ENCODE measurements at places on chromosomes 3 and 15.

GRCh38 chr15:38461066-38461833 lies 7.3 kb downstream of the FAM98B start:
- DNase-seq, result no peak

DNA sequence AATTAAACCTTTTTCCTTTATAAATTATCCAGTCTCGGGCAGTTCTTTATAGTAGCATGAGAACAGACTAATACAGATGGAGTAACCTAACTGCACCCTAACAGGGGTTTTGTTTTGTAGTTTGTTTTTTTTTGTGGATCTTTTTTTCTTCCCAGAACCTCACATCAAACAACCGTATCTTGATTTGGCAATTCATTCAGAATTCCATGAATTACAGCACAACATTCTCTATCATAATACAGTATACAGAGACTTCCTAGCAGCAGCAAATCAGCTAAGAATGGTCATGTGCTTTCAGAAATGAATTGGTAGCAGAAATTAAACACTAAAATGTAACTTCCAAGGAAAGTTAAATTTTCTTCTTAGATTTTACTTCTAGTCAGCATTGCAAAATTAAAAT lies 114.6 kb downstream of the TMCC1 start:
- no peak for DNase-seq

DNA sequence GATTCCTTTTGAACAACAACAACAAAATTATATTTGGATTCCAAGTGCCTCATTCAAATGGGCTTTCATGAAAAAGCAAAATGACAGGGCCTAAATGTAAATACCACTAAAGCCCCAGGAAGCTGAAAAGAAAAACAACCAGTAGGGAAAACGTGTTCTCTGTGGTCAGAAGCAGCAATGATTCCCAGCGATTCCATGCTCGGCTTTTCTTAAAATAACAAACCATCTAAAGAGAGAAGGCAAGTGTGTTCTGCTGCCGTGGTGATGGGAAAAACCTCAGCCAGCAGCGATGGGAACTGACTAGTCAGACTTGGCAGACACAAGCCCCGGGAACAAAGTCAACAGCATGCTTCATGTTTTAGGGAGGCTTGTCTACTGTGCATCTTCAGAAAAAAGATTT lies 153.6 kb downstream of the TNIK start:
- peak; percentile 91 for DNase-seq

GRCh38 chr15:85847031-85847430 lies 52.3 kb upstream of the KLHL25 start:
- DNase-seq, result no peak

DNA sequence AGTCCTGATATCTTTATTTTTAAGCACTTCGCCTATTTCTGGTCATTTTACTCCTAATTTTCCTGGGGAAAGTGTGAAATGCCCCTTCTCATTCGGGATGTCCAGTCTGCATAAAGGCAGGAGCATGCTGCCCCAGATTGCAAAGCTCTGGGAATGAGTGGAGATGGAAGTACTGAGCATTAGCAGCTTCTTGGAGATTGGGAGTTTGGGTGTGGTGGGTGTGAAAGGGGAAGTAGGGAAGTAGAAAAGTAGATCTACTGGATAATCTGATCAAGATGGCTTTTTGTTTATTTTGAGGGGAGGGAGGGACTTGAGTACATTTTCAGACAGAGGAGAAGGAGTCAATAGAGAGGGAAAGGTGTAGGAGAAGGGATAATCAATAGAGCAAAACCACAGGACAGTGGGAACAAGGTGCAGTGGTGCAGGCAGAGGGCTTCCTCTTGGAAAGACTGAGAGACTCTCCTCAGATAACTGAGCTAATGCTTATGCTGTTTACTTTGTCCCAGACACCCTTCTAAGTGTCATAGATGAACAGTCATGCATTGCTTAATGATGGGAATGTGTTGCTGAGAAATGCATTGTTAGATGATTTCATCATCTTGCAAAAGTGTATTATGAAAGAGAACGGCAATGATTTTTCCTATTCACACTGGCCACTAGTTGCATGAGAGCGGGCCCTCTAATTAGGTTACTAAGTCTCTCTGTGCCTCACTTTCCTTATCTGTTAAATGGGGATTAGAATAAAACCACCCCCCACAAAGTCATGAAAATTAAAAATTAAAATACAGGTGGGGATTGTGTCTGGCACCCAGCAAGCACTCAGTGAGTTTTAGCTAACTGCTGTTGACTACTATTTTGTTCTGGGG lies 45.5 kb downstream of the PHLDB2 start:
- DNase-seq, result peak; percentile 95

GRCh38 chr15:37135225-37135624 lies 34.9 kb upstream of the MEIS2 start:
- no peak for DNase-seq

GRCh38 chr3:20462723-20463122 lies 276.7 kb upstream of the SGO1 start:
- no peak for DNase-seq

DNA sequence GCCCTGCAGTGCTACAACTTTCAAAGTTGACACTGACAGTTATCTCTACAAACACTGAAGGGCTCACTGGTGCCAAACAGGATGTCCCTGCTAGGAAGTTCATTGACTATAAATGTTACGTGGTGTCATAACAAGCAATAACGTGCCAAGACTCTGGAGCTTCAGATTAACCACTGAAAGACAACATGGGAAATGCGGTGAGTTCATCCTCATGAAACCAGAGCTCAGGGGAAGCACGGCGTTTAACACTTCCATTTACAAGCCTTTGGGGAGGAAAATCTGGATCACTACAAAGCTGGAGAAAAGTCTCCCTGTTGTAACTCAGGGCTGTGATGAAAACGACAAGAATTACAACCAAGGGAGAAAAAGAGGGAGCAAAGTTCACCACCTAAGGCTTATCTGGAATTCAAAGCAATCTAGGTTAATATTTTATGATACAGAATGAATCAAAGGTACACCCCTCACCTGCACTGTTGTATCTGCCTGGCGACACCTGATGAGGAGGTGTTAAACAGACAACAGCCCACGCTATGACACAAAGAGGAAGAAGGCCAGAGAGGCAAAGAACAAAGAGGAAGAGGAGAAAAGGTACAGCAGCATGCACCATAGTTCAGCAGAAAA lies 27.0 kb downstream of the SHQ1 start:
- DNase-seq, result peak; percentile 74

- DNase-seq, result no peak
Measured at GRCh38 chr15:88663141-88663621, 24.4 kb downstream of the ISG20 start.

- no peak for DNase-seq
Measured at GRCh38 chr3:39423436-39423970, 17.0 kb downstream of the RPSA start.

GRCh38 chr3:65846936-65847335 lies 191.8 kb downstream of the MAGI1 start:
- DNase-seq, result no peak

- DNase-seq, result peak; percentile 11
Measured at GRCh38 chr3:39990532-39990931, 181.1 kb downstream of the MYRIP start.

GRCh38 chr3:180002006-180002405 lies 34.7 kb downstream of the PEX5L start:
- no peak for DNase-seq
